Stimulated activated CD4-positive, alpha-beta T cell treated with anti-CD3 and anti-CD28 coated beads, Interleukin-4, amount 100 ng/mL, for 48 hours (primary cell): ENCODE measurements at places on chromosomes 13 and 19.

DNA sequence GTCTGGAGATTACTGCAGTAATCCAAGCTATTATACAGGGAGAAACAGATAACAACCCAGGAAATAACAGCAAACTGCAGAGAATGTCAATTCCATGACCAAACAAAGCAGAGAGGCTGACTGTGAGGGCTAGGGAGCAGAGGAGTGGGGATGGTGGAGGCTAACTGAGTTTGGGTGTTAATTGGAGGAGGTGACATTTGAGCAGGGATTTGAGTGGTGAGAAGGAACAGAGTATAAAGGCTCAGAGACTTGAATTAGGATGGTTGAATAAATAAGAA lies 3.1 kb downstream of the DMAC2 start:
- no peak for DNase-seq

GRCh38 chr19:58315580-58315979 lies 10.4 kb downstream of the ERVK3-1 start:
- DNase-seq, result no peak

DNA sequence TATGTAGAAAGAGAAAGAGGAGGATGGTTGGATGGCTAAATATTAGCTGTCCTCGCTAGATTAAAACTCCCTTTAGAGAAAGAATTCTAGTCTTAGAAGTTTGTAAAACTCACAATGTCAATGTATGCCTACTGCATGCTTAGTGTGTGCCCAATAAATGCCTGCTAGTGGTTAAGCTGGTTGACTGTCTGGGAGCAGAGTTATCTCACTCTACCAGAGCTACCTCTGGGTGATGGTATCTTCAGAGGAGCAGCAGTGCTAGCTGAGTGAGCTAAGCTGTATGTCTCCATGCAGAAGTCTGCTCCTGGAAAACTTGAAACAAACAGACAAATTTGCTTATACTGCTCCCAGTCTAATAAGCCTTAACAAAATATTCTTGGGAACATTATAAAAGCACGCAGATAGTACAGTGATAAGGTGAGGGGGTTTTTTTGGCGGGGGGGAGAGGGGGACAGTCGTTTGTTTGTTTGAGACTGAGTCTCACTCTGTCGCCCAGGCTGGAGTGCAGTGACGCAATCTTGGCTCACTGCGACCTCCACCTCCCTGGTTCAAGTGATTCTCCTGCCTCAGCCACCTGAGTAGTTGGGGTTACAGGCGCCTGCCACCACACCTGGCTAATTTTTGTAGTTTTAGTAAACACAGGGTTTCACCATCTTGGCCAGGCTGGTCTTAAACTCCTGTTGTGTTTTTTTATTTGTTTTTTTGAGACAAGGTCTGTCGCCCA lies 202.8 kb upstream of the TSC22D1 start:
- no peak for DNase-seq

DNA sequence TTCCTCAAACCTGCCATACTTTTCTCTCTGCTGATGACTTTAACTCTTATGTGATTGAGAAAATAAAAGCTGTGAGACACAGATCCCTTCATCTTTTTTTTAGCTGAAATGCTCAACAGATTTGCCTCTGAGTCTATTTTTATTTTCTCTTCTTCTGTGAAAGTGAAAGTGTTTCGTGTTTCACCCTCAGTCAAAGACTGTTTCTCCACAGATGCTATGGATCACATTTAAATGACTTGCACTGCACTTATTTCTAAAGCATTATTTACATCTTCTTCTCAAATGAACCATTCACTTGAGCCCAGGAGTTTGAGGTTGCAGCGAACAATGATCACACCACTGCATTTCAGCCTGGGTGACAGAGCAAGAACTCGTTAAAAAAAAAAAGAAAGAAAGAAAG lies 890.1 kb upstream of the PCDH20 start:
- DNase-seq, result no peak

DNA sequence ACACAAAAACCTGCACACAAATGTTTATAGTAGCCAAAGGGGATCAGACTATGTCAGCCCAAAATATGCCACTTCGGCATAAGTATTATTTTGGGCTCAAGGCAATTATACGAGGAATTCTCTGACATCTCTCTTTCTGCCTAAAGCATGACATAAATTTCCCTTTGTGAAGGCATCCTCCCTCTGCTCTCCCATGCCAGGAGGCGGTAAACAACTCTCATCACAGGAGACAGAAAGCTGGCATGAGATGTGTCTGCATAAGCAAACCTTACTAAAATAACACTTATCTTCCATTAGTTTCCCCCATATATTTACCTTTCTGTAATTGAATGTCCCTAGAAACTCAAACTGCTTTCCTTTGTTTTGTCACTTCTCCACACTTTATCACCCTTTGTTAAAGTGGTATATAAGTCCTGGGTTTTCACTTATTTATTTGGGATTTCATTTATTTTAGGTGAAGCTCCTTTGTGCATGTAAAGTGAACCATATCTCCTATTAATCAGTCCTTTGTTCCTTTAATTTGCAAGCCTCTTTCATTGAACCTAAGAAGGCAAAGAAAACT lies 68.3 kb downstream of the LACC1 start:
- no peak for DNase-seq

- DNase-seq, result no peak
Measured at GRCh38 chr13:100480676-100481075, 107.9 kb downstream of the GGACT start.
